Umbilical cord (tissue), 2 donors: ENCODE measurements at places on chromosomes 7 and 10.

DNA sequence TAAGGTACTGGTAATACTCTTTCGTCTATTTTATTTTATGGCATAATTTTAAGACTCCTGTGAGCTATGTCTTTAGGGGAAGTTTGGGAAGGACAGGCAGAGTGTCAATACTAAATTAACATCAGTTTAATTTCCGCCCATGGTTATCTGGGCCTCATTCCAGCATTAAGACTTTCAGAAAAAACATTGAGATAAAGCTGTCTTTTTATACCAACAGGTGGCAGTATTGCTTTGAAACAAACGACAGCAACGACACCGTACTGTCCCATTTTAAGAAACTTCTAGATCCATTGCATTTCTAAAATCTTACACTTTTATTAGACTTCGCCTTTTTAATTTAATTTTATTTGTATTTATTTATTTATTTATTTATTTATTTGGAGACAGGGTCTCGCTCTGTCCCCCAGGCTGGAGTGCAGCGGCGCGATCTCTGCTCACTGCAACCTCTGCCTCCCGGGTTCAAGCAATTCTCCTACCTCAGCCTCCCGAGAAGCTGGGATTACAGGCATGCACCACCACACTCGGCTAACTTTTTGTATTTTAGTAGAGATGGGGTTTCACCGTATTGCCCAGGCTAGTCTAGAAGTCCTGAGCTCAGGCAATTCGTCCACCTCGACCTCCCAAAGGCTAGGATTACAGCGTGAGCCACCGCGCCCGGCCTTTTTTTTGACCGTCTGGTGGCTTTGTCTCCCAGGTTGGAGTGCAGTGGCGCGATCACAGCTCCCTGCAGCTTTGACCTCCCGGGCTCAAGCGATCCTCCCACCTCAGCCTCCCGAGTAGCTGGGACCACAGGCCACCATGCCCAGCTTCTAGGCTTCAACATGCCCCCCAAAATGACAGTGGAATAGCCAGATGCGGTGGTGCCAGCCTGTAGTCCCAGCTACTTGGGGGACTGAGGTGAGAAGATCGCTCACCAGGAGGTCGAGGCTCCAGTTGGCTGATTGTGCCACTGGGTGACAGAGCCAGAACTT, 78.7 kb upstream of the C1GALT1 start:
- peak; percentile 47 for DNase-seq

- no peak for DNase-seq
Observed at GRCh38 chr10:124369066-124369465, 49.7 kb downstream of the OAT start.

- no peak for DNase-seq
Observed at GRCh38 chr10:123795196-123795780, 96.3 kb downstream of the CPXM2 start.

DNA sequence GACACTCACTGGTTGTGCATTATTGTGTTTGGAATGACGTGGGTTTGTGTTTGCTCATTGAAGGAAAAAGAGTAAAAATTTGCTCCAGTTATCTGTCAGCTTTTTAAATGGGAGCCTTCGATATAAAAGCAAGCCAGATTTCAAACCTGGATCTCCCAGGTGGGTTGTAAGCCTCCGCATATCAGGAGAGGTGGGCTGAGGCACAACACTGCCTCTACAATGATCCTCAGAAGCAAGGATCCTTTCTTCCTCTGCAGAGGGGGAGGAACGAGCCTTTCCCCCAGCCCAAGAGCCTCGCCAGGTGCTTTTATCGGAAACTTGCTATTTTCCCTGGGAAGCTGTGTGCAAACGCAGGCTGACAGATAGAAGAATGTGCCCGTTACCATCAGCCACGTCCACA, 331.0 kb upstream of the MGMT start:
- DNase-seq = no peak

DNA sequence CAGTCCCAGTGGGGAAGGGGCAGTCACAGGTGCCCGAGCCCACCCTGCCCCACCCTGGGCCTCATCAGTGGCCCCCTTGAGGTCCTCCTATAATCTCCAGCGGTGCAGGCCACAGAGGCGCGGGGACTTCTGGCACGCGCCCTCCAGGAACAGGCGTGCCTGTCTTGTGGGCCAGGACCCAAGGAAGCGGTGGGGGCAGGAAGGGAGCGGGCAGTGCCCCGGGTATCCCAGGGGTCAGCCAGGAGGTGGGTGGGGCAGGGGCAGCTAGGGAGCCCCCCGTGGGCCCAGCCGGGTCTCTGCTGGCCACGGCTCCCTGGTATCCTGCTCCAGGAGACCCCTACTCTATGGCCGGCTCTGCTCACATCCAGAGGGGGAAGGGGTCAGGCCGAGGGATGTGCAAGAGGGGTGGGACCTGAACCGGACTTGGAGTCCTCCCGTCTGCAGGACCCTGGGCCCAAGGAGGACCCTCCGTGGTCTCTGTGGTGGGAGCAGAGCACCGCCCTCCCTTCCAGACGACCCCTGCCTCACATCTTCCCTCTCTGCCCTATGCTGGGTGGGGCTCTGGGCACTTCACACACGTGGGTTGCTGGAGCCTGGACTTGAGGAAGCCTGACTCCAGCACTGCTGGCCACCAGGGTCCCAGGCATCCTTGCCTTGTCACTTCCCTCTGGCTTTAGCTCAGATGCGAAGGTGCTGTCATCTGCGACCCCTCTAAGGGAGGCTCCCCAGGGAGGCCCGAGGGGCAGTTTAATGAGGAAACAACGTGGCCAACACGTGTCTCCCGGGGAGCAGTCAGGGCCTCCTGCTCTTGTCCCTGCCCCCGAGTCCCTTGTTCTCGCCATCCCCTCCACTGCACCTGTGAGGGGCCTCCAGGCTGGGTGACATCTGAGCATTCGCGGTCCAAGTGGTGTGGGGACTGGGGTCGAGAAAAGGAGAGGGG, 18.3 kb upstream of the GRIFIN start:
- DNase-seq = no peak

DNA sequence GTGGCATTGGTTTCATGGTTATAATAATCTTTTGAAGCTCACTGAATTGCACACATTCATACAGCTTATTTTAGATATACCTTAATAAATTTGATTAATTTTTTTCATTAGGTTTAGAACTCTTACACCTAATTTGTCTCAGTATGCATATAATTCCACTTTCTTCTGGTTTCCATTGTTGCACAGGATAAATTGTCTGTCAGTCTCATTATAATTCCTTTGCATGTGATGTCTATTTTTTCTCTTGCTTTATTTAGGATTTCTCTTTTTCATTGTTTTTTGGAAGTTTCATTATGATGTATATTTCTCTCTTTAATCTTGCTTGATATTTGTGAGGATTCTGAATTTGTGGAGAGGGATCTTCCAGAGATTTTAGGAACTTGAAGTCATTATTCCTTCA, 84.7 kb downstream of the ARL5B start:
- DNase-seq = no peak

DNA sequence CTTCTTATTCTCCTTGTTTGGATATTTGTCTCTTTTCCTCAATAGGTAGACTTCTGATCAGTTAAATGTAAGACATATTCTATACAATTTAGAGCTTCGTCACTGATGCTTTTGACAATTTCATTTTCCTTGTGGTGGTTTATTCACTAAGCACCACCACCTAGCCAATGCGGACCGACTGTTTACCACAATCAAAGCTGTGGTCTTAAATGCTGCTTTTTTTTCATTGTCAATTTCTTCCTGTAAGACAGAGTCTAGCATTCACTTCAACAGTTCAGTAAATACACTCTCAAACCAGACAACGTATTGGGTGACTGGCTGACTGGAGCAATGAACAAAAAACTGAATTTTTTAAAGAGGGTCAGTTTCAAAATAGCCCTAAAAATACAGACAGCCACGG, 239.0 kb downstream of the DNAJB6 start:
- no peak for DNase-seq

DNA sequence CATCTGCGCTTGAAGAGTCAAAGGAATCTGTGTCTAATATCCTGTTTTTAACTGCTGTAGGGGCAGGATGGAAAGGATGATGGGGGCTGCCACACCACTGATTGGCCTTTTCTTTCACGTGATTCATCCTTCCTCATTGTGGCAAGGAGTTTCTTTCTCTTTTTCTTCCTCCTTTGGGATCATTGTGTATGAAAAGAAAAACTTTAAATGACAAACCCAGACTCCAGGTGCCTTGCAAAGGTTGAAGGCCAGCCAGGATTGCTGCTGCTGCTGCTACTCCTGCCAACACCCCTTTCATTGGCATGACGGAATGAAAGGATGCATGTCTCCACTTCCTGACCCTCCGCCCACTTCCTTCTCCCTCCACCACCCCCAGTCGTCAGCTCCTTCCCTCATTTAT, 6.5 kb upstream of the OIT3 start:
- peak; percentile 5 for DNase-seq

GRCh38 chr10:129963641-129964501, at the start of gene EBF3:
EBF3 (minus strand) TSS chr10:129964274; CDS start chr10:129963768, 506 bp downstream.
- DNase-seq = peak; percentile 68

DNA sequence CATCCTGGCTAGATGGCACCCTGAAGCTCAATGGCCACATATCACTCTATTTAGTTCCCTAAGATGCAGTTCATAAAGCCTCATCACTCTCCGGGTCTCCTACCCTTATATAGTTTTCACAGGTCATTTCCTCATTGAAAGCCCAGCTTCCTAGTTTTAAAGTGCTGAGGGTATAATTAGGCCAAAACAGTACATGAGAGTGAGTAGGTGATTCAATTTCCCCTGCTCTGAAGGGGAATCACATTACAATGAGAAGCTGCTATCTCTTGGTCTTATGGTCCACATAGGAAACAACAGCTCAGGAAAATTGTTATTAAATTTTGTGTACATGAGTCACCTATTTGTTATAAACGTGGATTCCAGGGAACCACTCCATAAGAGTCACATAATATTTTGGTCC, 162.0 kb downstream of the SEMA3E start:
- no peak for DNase-seq

DNA sequence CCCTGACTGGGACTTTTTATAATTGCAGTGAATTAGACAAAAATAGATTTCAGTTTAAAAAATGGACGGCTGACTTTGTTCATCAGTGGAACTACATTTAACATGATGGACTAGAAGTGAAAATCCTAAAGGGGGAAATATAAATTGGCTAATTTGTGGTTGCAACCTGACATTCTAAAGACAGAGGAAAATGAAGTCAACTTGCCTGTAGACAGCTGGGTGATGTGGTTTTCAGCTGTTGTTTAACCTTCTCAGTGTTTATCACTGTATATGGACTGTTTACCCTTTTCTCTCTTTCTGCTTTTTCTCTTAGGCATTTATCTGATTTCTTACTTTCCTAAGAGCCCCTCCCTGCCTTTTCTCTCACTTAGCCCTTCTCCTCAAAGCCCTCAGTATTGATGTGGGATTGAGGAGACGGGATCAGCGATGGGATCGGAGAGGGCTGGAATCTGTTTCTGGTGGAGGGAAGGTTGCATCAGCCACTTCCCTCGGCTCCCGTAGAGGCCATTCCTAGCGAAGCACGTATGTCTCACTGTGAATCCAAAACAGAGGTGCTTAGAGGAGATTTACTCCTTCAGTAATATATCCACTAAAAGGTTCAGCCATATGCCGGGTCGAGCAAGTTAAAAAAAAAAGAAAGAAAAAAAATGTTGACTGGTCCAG, 109.0 kb upstream of the KLF6 start:
- DNase-seq = peak; percentile 38

GRCh38 chr10:23186697-23187096, 5.4 kb upstream of the PTF1A start:
- DNase-seq = no peak

DNA sequence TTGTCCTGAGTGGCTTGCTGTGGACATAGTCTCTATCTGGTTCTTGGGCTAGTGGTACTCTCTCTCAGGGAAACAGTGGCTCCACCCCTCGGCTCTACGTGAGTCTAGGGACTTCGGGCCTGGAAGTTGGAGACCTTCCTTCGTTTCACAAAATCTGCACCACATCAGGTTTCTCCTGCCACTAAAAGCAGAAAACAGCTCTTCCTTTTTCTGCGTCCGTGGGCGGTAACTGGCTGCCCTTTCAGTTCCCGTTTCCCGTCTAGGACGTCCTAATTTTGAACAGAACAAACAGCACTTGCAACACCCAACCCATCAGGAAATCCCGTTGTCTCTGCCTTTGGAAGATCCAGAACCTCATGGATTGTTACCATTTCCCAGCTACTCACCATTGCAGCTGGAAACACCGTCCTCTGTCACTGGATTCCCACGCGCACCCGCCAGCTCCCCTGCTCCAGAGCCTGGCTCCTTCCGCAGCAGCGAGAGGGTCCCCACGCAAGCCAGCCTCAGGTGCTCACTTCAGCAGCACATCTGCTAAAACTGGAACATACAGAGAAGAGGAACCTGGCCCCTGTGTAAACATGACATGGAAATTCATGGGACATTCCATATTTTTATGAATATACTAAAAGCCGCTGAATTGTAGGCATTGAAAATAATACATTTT, 311.4 kb upstream of the AKR1E2 start:
- peak; percentile 46 for DNase-seq

DNA sequence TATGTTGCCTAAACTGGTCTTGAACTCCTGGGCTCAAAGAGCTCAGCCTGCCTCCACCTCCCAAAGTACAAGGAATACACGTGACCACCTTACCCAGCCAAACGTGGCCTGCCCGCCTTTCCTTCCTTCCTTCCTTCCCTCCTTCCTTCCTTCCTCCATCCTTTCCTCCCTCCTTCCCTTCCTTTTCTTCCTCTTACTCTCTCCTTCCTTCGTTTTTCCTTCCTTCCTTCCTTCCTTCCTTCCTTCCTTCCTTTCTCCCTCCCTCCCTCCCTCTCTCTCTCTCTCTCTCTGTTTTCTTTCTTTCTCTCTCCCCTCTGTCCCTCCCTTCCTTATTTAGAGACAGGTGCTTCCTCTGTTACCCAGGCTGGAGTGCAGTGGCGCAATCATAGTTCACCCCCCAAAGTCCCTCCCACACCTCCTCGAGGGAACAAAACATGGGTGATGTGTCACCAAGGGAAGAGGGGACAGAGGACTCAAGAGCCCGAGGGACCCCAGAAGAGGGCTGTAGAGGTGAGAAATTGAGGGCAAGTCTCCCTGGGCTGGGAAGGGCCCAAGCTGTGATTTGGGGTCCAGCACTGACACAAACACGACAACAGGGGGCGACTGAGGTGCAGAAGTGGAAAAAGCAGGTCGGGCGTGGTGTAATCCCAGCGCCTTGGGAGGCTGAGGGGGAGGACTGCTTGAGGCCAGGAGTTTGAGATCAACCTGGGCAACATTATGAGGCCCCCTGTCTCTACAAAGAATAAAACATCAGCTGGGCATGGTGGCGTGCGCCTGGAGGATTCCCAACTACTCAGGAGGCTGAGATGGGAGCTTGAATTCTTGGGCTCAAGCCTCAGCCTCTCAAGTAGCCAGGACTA, 28.1 kb downstream of the EPHB4 start:
- DNase-seq = peak; percentile 57

- DNase-seq = no peak
Observed at GRCh38 chr7:100191775-100192174, 14.1 kb downstream of the STAG3 start.

DNA sequence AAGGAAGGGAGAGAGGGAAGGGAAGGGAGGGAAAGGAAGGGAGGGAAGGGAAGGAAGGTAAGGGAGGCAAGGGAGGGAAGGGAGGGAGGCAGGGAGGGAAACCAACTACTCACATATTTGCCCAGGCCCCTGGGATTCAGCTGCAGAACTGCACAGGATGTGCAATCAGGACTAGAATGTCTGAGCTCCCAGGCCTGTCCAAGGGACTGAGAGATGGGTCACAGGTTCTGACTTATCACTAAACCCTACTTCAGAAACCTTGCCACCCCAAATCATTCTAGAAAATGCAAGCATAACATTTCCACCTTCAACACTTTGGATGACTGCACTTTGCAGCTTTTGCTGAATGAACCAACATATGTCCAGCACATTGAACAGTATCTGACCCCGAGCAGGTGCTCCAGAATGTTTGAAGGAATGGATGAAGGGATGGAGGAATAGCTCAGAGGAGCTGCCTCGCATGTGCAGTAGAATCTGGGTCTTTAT, 245.3 kb downstream of the KCNMA1 start:
- peak; percentile 42 for DNase-seq

GRCh38 chr7:73387221-73387828, 46.3 kb upstream of the FZD9 start:
- DNase-seq = no peak
